ENCODE measurements at places on chromosomes 2 and 18.

GRCh38 chr2:164882276-164882675 is 40.7 kb upstream of the COBLL1 start:
- DNase-seq, result no peak

GRCh38 chr18:22238036-22238435 is 68.6 kb downstream of the GATA6 start:
- DNase-seq, result no peak

GRCh38 chr2:184598316-184599053 is at the start of gene ZNF804A:
TSS of gene ZNF804A (plus strand) at chr2:184598529. CDS start at chr2:184598960, 431 bp downstream.
- no peak for DNase-seq

DNA sequence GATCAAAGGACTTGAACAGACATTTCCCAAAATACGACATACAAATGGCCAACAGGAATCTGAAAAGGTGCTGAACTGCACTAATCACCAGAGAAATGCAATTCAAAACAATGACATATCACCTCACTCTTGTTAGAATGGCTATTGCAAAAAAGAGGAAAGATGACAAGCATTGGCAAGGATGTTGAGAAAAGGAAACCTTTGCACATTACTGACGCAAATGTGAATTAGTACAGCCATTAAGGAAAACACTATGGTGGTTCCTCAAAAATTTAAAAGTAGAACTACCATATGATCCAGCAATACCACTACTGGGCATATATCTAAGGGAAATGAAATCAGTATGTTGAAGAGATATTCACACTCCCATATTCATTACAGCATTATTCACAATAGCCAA is 57.7 kb upstream of the ASPRV1 start:
- no peak for DNase-seq

DNA sequence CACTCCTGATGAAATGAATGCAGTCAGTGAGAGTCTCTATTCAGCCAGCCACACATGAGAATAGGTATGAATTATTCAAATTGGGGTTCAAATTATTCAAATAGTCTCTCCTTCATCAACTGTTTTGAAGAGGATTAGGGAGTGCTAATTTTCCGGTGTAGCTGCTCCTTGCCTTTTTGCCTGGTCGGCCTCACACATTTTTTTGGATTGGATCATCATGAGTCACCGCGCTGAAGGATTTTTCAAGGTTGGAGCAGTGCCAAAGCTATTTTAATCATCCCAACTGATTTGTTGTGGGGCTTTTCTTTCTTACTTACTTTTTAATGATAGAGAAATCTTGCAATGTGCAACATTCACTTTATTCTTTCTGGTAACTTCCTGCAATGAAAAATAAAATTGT is 2.4 kb upstream of the DTNA start:
- no peak for DNase-seq

DNA sequence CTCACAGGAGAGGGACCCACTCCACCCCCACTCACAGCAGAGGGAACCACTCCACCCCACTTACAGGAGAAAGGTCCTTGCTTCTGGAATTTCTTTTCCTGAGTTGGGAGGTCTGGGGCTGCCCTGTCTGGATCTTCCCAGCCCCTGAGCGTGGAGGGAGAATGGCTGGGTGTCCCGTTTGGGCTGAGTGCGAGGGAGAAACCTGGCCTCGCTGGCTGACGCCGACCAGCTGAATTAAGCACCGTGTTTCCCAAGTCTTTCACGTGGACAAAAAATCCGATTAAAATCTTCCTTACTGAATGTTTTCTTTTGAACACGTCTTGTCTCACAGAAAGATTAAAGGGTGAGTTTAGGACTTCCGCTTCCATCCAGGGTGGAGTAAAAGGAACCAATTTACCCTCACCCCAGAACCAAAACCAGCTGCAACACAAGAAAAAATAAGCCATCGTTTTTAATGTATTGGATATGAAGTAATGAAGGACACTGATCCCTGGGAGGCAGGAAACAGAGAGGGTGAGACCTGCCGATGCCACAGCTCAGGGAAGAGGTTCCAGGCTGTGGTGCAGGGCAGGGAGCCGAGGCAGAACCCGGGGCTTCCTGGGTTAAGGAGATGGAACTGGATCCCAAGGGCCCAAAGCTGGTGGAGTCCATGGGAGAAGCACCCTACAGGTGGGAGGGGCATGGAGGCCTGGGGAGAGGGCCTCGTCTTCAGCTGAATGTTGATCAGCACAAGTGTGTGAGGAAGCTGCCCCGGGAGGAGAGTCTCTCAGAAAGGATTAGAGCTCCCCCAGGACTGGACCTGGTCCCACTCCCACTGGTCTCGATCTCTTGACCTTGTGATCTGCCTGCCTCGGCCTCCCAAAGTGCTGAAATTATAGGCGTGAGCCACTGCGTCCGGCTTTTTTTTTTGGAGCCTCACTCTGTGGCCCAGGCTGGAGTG is 60.3 kb downstream of the RTP5 start:
- no peak for DNase-seq

- DNase-seq, result no peak
These were observed 144.9 kb upstream of the MYCN start for GRCh38 chr2:15795426-15795825.

GRCh38 chr2:100682536-100682935 is 119.7 kb downstream of the PDCL3 start:
- DNase-seq, result no peak

DNA sequence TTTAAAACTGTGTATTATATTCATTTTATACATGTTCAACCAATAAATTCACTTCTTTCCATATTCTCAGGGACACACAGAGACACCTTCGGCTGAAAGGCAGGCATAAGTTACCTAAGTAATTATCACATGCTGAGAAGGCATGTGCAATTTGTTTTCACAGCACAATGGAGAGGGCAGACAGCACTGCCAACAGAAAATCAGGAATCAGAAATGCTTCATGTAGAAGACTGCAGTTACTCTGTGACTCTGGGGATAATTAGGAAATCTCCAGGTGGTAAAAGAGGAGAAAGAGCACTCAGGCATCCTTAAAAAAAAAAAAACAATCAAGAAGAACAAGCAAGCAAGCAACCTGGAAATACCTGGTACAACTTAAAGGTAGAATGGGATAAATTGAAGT is 49.3 kb downstream of the DSEL start:
- no peak for DNase-seq

DNA sequence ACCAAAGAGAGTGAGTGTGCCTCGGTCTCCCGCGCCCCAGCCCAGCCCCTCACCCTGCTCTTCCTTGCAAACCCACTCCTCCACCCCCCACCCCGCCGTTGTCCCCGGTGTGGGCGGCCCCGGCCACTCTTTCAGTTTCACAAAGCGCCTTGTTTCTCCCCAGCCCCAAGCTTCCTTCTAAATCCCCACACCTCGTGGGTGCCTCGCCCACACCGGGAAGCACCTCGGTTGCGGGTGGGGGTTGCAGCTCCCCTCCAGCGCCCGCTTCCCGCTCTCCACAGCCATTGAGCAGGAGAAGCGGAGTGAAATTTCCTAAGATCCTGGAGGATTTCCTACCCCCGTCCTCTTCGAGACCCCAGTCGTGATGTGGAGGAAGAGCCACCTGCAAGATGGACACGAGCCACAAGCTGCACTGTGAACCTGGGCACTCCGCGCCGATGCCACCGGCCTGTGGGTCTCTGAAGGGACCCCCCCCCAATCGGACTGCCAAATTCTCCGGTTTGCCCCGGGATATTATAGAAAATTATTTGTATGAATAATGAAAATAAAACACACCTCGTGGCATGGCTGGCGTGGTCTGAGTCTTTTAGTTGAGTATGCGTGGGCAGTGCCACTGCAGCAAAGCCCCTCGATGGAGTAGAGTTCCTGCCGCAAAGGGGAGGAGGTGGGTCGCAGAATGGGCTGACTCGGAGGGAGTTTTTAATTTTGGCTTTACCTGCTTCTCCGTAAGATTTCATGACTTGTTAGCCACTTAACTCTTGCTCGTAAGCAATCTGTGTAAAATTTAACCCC is 848 bp downstream of the TMSB10 start:
- no peak for DNase-seq

- no peak for DNase-seq
These were observed 106.8 kb downstream of the C1D start for GRCh38 chr2:67955748-67956603.

DNA sequence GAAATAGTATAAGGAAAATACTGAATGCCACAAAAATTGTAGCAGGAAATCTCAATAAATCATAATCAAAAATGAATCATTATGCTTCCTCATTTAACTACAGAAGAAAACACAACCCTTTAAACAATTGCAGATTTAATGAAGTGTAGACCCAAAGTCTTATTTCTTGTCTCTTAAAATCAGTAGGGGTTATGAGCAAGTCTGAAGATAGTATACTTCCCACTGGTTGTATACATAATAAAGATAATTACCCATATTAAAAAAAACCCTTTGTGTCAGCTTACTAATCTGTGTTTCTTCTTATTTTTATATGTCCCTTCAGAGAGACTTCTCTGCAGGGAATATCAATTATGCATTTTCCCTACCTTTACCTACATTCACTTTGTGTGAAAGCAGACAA is 504.7 kb downstream of the ERBB4 start:
- DNase-seq, result no peak

- no peak for DNase-seq
These were observed 38.7 kb downstream of the TTC39C start for GRCh38 chr18:24053211-24053610.

DNA sequence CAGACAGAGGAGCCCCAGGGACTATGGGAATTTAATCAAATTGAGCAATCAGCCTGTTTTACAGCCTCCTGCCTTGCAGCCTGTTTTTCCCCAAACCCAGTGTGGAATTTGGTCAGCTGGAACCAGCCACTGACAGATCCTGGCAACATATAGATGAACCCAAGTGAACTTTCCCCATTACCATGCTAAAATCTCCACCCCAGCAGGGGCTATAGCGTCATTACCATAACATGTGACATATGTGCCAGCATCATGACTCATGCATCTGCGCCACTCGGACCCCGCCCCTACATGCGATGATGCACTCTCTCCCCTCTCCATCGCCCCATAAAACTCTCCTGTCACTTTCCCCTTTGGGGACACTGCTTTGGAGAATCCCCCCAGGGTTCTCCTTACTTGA is 17.3 kb upstream of the FEZ2 start:
- no peak for DNase-seq

DNA sequence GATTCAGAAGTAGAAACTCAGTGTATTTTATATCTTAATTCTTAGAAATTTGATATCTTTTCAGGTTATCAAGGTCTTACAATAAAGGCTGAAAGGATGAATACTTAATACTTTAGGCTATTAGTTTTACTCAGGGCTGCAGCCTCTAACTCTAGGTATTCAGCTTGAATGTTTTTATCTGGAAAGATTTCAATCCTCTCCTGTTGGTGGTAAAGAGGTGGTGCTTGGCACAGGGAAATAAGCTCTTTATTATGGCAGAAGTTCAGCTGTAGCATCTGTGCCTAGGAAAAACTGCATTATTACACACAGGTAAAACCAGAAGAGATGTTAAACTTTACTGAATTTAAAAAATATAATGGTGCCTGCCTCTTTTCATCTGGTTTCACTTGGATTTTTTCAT is 11.1 kb downstream of the ACVR2A start:
- DNase-seq, result no peak
